ENCODE measurements at places on chromosomes 3 and 15. TPM values are rescaled to one million over a fixed set of nuclear protein-coding genes. Genes with fewer than 3 reads are reported as not detected.

- DNase-seq, result no peak
Observed at GRCh38 chr3:187473778-187474406, 105.7 kb downstream of the RTP4 start.

DNA sequence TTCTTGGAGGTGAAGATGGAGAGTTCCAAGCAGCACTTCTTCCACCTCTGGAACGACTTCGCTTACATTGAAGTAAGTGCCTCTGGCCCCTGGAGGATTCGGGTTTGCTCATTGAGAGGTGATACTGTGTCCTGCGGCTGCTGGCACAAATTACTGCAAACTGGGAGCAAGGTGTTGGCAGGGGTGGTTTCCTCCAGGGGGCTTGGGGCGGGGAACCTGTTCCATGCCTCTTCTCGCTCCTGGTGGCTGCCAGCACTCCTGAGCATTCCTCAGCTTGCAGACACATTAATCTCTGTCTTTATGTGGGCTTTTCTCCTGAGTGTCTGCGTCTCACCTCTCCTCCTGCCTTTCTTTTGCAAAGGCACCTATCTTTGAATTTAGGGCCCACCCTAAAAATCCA, 47.4 kb downstream of the MESD start:
- no peak for DNase-seq

- DNase-seq, result no peak
Observed at GRCh38 chr15:59190291-59190690, 16.4 kb upstream of the LDHAL6B start.

- DNase-seq, result no peak
Observed at GRCh38 chr3:43627360-43627759, 5.5 kb upstream of the ANO10 start.

DNA sequence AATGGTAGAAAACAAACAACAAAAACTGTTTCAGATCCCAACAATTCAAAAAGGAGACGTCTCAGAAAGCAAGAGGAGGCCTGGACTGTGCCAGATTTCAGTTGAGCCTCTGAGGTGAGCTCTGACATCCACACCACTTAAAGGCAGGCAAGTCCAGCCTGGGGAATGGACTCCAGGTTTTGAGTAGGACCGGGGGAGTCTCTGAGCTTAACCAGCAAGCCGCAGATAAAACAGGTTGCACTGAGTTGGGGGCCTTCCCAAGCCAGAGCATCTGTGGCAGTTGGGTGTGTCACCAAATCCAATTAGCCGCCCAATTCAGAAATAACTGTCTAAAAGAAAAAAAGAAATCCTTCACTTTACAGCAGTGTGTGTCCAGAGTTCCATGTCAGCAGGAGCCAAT, 54.7 kb downstream of the OXNAD1 start:
- no peak for DNase-seq

FBXO40 gene
- 7.3 TPM for total RNA-seq

GRCh38 chr3:143295201-143296080, 175.9 kb downstream of the CHST2 start:
- DNase-seq, result no peak

DNA sequence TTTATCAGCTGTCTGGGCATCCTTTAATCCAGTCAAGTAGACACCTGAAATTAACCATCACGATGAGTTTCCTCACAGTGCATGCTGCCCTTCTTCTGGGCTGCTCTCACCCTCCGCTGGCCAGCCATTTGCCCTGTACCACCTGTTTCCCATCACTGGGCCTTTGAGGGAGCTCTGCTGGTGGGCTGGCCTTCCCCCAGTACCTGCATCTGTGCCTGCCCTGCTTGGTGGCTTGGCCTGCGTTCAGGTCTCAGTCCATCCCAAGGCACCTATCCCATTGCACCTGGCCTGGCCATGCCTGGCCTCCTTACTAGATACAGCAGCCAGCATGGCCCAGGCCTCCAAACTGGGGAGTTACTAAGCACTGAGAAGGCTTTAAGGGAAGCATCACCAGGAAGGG, 413.2 kb downstream of the NTRK3 start:
- no peak for DNase-seq

DNA sequence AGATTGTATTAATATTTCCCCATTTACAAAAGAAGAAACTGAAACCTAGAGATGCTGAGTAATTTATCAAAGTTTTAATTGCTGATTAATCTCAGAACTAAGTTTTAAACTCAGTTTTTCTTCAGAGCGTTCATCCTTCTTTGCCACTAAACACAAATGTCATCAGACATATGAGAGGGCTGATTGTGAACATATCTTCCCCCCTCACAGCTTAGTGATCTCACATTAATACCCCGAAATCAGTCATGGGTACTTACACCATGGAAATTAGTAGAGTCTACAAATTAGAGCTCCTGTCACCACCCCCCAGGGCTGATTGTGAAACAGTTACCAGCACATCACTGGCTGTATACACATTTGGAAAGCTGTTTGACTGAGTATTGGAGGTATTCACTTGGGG, 189.3 kb upstream of the SGO1 start:
- no peak for DNase-seq

RYR3 gene
- 0.42 TPM for total RNA-seq

- peak; percentile 66 for DNase-seq
Observed at GRCh38 chr3:81716870-81717509, 44.5 kb downstream of the GBE1 start.

DNA sequence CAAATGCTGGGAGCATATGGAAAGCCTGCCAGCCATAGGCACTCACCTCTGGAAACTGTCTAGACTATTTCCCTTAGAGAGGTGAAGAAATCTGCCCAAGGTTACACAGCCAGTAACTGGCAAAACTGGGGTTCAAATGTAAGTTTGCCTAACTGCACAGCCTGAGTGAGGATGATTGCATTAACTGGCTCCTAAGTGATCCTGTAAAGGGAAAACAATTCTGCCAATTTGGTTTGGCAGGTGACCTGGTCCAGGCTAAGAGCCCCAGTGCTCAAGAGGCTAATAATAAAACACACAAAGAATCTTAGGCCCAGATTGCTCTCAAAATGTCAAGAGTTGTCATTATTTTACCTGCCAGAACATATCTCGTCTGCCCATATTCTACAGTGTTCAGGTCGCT, 43.9 kb upstream of the SPRED1 start:
- DNase-seq, result no peak

- no peak for DNase-seq
Observed at GRCh38 chr15:83404121-83404520, 43.0 kb upstream of the SH3GL3 start.

P2RY13 gene
- not detected for total RNA-seq

DNA sequence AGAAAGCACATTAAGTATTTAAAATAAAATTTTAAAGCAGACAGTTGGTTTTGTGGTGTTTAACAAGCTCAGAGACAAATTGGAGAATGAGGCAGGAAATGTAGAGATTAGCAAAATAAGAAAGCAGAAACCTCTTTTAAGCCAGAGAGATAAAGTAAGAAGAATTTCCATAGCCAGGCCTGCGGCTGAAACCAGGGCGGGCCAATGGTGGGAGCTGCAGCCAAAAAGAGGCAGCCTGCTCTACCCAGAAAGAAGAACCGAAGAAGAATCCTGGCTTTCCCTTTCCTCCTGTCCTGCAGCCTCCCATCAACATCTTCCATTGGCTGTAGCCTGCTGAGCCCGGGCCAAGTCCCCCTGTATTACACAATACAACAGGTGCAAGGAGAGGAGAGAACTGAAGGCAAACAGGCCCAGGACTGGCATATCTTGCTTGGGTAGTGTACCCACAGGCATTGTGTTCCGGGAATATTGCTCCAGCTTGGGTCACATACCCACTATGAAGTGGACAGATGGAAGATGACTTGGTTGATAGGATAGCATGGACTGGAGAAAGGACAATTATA, 11.5 kb upstream of the TFG start:
- DNase-seq, result peak; percentile 16

GRCh38 chr15:26449291-26449690, 323.6 kb downstream of the GABRB3 start:
- DNase-seq, result no peak

GRCh38 chr3:64462203-64462602, 225.6 kb downstream of the ADAMTS9 start:
- DNase-seq, result no peak

DNA sequence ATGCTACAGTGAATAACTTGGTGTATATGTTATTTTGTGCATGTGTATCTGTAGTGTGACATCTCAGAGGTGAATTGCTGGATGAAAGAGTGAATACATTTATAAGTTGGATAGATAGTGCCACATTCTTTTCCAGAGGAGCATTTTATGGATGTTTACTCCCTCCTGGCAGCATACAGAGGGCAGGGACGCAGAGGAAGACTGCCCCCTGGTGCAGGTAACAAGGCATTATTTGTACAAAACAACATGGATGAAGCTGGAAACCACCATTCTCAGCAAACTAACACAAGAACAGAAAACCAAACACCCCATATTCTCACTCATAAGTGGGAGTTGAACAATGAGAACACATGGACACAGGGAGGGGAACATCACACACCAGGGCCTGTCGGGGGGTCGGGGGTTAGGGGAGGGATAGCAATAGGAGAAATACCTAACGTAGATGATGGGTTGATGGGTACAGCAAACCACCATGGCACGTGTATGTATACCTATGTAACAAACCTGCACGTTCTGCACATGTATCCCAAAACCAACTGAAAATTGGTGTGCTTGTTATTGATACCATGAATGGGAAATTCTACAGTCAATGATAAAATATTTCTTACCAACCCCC, 57.9 kb upstream of the CTXND1 start:
- peak; percentile 55 for DNase-seq

All from cardiac muscle cell (in vitro differentiated cells and primary cell).